ENCODE measurements at places on chromosomes 7 and 10.

- peak; percentile 14 for DNase-seq
Measured at GRCh38 chr10:49592726-49593563, 17.2 kb upstream of the SLC18A3 start.

DNA sequence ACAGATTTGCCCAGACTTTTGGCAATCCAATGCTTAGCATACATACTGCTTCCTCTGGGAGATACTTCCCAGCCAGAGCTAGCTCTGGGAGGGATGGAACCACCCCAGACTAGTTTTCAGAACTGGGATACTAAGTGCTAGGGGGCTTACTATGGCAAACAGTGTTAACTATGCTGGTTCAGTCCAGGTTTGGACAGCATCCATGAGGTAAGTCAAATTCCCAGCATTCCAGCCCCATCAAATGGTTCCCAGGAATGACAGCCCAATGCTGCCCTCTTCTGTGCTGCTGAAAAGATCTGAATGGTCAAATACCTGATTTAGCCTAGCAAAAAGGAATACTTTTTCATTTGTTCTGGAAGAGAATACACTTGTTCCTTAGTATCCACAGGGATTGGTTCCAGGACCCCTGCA is 141.7 kb upstream of the CCDC6 start:
- DNase-seq = no peak

GRCh38 chr7:114784177-114784576 is 137.7 kb upstream of the MDFIC start:
- no peak for DNase-seq

- no peak for DNase-seq
Measured at GRCh38 chr10:132319853-132320653, 11.9 kb upstream of the LRRC27 start.

GRCh38 chr10:125578658-125579315 is 104.2 kb downstream of the TEX36 start:
- DNase-seq = no peak

DNA sequence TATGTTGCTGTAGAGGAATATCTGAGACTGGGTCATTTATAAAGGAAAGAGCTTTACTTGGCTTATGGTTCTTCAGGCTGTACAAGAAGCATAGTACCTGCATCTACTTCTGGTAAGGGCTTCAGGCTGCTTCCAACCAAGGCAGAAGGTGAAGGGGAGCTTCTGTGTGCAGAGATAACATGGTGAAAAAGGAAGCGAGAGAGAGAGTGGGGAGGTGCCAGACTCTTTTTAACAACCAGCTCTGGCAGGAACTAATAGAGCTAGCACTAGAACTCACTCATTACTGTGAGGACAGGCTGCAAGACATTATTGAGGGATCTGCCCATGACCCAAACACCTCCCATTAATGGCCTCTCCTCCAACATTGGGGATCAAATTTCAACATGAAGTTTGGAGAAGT is 94.5 kb downstream of the KIF20B start:
- no peak for DNase-seq

GRCh38 chr10:24974976-24975375 is 22.6 kb upstream of the PRTFDC1 start:
- no peak for DNase-seq

DNA sequence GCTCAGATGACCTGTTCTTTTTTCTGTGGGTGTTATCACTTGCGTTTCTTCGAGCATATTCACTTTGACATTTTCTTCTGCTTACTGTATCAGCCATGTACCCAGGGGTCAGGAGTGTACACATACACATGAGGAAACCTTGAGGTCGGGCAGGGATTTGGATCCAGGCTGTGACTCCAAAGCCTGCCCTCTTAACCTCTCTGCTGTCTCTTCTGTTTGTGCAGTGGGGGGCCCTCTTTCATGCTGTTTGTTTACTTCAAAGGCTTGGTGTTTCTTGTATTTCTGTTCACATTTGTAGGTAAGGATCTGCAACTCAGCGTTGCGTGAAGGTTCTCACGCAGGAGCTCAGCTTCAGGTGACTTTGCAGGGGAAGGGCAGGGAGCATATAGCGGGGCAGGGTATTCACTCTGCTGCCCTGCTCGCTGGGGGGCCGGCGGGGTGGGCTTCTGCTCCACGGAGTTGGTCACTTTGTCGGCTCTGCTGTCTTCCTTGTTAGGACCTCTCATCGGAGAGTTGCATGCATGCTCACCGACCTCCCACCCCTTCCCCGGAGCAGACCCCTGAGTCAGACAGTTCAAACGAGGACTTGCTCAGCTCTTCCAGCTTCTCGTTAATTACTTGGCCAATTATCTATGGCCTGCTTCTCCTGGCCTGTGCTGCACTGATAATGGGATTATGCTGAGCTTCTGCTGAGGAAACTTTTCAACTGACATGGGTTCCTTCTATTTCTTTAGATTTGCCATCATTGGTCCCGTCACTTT is 77.5 kb downstream of the SDK1 start:
- no peak for DNase-seq

- DNase-seq = no peak
Measured at GRCh38 chr7:132258231-132258630, 318.0 kb downstream of the PLXNA4 start.

- DNase-seq = no peak
Measured at GRCh38 chr7:111980725-111981124, 225.5 kb downstream of the DOCK4 start.

GRCh38 chr10:86043236-86043635 is 323.4 kb downstream of the GRID1 start:
- no peak for DNase-seq

DNA sequence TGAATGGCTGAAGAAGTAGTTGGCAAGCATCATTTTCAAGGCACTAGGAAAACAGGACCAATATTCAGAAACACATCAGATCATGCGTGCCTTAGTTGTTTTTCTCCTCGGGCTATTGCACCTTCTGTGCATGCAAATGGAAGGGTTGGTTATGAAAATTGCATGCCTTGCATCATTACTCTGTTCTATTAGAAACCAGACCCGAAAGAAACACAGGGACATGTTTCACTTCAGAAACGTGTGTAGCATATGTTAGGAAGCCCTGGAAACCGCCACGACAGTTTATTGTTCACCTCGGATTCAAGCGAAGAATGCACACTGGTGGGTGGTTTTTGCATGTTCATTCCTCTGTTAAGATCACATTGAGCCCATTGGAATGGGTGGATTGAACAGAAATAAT is 214.7 kb downstream of the FRMD4A start:
- no peak for DNase-seq

DNA sequence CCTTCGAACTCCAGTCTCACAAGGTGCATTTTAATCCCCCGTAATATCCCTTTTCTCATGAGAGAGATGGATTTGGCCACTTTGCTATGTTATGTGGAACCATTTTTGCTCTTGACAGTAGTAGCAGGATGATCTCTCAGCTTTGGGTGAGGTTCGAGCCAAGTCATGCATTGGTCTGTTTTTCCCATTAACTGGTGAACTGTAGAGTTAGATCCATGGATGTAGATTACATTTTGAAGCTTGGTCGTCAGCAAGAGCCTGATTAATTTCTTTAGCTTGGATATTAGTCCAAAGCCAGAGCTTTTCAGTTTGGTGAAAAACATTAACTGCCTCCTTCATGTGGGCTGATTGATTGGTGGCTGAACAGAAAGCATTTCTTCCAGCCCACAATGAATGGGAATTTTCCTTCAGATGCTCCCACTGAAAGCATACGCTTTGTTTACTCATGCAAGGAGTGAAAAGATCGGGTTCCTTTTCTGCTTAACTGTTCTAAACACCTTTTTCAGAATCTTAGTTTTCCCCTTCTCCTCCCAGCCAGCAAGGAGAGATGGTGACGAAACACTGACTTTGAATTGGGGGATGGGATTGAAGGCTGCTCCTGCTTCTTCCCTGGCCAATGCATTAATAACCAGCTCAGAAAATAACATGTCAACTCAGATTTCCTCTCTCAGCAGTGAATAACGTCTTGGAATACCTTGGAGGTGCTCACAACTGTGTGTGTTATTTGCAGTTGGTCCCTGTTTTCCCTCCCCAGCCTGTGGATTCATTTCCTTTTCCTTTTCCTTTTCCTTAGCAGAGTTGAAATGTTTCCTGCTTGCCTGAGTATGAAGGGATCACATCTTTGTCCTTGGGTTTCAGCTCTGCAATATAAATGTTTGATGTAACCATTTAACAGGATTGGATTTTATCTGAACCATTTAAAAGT is 351.8 kb upstream of the FZD8 start:
- DNase-seq = no peak

DNA sequence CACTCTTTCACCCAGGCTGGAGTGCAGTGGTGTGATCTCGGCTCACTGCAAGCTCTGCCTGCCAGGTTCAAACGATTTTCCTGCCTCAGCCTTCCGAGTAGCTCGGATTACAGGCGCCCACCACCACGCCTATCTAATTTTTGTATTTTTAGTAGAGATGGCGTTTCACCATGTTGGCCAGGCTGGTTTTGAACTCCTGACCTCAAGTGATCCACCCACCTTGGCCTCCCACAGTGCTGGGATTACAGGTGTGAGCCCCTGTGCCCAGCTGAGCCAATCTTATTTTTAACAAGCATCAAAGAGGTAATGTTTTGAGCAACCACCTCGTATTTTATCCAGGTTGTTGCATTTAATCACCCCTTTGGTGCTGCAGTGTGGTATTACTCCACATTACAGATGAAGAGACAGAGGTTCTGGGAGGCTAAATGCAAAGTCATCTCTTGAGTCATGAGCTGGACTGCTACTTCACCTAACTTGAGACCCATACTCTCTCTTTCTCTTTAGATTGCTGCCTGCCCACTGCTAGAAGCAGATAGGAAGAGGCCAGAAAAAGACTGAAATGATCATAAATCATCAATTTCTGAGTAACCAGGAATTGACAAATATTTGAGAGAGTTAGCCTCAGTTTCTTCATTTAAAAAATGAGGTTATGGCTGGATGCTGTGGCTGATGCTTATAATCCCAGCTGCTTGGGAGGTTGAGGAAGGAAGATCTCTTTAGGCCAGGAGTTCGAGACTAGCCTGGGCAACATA is 116.2 kb downstream of the CAMK1D start:
- no peak for DNase-seq

DNA sequence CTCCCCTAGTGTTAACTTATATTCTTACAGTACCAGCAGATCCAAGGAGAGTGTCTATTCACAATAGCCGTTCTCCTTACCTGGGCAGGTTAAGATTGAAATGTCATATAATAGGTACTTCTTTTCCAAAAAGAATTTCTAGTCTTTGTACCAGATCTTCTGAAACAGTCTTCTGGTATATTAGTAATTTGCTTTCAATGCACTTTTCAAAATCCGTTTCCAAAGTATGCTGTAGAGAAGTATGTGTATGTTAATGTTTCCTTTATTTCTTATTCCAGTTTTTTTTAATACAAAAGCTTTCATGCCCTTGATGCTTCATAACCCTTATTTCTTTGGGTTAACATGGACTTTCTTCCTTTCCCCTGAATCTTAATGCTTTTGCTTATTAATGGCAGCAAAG is 188.2 kb downstream of the MLLT10 start:
- DNase-seq = no peak

- DNase-seq = no peak
Measured at GRCh38 chr7:36296284-36296683, 93.4 kb upstream of the ANLN start.

- no peak for DNase-seq
Measured at GRCh38 chr10:93299195-93299594, 182.9 kb downstream of the MYOF start.

GRCh38 chr7:137169282-137169698 is 174.2 kb downstream of the PTN start:
- DNase-seq = no peak

- DNase-seq = no peak
Measured at GRCh38 chr7:8057566-8057965, 89.0 kb downstream of the GLCCI1 start.

DNA sequence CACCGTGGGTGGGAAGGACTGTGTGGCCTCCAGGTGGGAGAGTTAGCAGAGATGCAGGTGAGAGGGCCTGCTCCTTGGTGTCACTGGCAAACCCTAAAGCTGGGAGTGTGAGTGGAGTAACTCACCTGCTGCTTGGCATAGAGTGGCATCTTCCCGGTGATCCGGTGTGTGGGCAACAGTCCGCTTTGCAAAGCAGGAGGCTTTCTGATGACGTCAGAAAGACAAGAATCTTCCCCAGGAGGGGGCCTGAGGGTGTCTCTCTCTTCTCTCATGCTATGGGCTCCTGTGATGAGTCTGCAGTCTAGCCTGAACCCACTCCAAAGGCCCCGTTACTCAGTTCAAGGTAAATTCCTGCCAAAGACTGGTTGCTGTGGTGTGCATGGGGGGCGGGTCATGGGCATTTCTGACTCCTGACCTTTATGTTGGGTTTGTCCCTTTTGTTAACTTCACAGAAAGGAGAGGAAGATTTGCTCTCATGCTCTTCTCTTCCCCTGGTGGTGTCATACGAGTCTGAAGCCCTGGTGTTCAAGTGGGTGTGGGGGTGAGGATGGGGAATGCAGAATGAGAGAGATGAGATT is 187.9 kb downstream of the GATA3 start:
- DNase-seq = no peak

DNA sequence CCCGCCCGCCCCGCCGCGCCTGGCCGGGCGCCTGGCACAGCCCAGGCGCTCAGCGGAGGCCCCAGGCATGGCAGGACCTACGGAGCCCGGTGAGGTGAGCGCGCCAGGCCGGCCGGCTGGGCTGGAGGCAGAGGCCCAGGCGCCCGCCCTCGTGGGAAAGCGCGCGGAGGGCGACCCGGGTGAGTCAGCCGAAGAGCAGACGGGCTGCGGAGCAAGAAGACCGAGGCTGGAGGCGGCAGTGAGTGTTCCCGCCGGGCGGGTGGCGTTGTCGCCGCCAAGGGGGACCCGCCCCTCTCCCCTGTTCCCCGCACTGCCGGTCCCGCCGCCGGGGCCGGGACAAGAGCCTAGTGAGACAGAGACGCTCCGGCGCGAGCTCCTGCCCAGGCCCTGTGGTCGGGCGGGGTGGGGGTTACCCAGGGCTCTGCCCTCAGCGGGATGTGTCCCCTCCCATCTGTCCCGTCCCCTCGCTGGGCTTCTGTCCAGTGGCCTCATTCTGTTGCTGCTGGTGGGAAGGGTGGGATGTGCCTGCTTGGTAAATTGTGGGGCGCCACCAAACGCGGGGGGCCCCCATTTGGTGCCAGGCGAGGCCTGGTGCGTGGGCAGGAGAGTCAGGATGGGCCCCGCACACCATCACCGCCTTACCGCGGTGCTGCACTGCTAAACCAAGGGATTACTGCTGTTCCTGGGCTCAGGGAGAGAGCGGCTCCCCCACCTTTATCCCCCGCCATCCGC is 17.0 kb upstream of the NODAL start:
- no peak for DNase-seq

GRCh38 chr7:7861211-7861633 is 107.4 kb upstream of the GLCCI1 start:
- no peak for DNase-seq

DNA sequence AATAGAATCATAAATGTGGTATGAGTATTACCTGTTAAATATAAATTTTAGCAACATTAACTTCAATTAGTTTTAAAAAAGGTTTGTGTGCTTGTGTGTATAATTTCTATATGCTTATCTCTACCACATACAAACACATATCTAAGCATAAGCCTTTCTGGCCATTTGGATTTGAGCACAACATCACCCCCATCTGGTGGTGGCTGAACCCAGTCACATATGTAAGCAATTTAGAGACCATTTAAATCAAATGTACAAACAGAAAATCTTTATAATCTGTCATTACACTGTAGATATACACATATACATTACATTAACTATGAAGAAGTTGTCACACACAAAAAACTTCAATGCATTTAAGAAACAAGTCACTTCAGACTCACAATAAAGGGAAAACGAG is 31.7 kb downstream of the GPR22 start:
- DNase-seq = no peak

- DNase-seq = no peak
Measured at GRCh38 chr10:116848032-116848943, 1.0 kb upstream of the ENO4 start.

All from stimulated activated CD8-positive, alpha-beta memory T cell treated with anti-CD3 and anti-CD28 coated beads, Interleukin-2, amount 100 ng/mL, for 1 hour (primary cell).